ENCODE measurements at places on chromosomes 2 and 18.

- peak; percentile 10 for DNase-seq
These were observed 92.7 kb downstream of the FAM124B start for GRCh38 chr2:224309176-224309575.

GRCh38 chr2:73697606-73698005, 39.5 kb downstream of the TPRKB start:
- DNase-seq, result no peak

GRCh38 chr18:69874058-69874457, 73.6 kb downstream of the CD226 start:
- DNase-seq, result no peak

GRCh38 chr18:44909191-44909719, 228.6 kb downstream of the SETBP1 start:
- DNase-seq, result no peak

GRCh38 chr2:66443979-66444861, 9.3 kb downstream of the MEIS1 start:
- no peak for DNase-seq

- no peak for DNase-seq
These were observed 167.7 kb downstream of the TDRD15 start for GRCh38 chr2:21291426-21291825.

- DNase-seq, result no peak
These were observed 36.0 kb downstream of the GALNT3 start for GRCh38 chr2:165757906-165758675.

- DNase-seq, result no peak
These were observed 195.7 kb downstream of the MTCL1 start for GRCh38 chr18:8901019-8901418.

- DNase-seq, result no peak
These were observed 33.7 kb upstream of the GTF2A1L start for GRCh38 chr2:48583961-48584360.

Measured in non-pigmented ciliary epithelial cell (primary cell).